ENCODE measurements at places on chromosomes 12 and 14.

GRCh38 chr12:112029301-112029700, 16.1 kb downstream of the ERP29 start:
- no peak for DNase-seq

- no peak for DNase-seq
Observed at GRCh38 chr12:27513155-27513824, 10.7 kb upstream of the PPFIBP1 start.

DNA sequence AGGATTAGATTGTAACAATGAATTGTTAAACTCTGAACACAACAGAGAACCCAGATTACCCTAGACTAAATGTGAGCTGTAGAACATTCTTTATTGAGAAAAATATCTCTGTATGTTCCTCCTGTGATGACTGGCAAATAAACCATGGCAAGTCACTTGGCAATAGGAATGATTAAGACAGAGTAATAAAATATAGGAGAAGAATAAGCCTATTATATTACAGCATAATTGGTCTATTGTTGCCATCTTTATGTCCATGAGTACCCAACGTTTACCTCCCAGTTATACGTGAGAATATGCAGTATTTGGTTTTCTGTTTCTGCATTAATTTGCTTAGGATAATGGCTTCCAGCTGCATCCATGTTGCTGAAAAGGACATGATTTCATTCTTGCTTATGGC, 211.2 kb upstream of the AVPR1A start:
- no peak for DNase-seq

DNA sequence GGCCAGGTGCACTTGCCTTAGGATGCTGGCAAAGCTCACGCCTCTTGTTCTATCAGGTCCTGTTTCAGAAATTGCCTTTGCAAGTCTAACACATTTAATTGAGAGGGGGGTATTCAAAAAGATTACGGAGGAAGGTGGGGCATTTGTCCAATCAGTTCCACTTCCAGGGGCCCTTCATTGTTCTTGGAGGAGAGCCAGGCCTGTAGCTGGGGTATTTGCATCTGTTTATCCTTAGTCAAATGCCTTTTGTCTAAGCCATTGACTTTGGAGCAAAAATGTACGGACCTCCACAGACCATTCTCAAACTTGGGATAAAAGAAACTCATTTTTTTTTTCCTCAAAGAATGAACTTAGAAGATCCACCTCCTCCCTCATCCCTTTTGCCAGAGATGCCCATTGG, 582.0 kb downstream of the BCL11B start:
- no peak for DNase-seq

DNA sequence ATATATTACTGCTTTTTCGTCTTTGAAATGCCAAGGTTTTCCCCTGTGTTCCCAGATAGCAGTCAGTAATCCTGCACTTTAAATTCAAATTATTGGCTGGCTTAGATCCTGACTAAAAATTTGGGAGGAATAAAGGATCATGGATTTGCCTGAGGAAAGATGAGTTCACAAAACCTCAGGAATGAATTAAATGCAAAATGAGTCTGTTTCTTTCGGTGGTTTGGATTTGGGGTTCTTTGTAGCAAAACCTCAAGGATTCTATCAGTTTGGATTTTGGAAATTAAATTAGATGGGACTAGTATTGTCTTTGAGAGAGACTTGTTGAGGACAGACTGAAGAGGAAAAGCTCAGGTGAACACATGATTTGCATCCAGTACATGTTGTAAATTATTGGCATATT, 36.1 kb downstream of the PPFIBP1 start:
- DNase-seq: no peak

GRCh38 chr12:57611108-57611826, at the start of gene ARHGEF25:
Gene ARHGEF25 (plus strand): TSS chr12:57611435. CDS start chr12:57611895, 460 bp downstream.
- DNase-seq: no peak

DNA sequence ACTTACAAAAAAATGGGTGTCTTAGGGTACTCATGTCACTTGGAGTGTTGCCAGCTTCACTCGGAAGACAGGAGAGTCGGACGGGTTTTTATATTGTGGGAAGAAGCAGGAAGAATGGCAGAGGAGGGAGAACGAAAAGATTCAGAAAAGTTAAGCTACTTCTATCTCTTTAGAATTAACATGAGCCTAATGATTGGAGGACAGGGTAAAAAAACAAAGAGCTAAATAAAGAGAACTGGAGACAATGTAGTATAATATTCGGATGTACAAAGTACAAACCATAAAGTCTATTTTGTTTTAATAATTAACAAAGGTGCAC, 43.9 kb downstream of the EFCAB11 start:
- no peak for DNase-seq

DNA sequence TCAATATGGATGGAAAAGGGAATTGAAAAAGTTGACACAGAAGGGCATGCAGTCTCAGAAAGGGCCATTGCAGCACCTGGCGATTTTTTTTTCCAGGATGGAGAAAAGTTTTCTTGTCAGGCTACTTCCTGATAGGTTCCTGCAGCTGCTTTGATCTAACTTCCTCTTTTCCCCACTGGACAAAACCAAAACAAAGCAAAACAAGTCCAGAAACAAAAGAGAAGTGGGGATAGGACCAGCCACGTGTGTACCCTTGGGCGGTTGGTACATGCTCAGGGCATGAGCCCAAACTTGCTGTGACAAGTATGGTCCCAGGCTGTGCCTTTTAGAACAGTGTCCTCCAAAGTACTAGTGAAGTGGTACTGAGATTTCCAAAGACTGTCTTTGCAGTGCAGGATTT, 89.8 kb downstream of the CHST11 start:
- DNase-seq: no peak

DNA sequence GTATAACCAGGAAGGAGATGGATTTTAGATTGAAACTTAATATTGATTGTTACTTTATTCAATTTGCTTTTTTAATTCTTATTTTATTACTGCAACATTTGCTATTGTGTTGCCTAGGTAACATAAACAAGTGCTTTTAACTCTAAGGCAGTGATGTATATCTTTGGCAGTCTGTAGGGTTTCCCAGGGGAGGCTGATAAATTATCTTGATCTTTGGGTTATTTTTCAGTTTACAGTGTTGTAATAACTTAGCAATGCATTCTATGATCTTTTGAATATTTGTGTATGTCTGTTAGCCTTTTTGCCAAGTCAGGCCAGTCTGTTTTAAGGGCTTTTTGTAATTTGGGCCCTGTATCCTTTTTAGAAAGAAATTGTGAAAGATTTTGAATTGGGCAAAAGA, 7.8 kb upstream of the DTD2 start:
- DNase-seq: no peak

DNA sequence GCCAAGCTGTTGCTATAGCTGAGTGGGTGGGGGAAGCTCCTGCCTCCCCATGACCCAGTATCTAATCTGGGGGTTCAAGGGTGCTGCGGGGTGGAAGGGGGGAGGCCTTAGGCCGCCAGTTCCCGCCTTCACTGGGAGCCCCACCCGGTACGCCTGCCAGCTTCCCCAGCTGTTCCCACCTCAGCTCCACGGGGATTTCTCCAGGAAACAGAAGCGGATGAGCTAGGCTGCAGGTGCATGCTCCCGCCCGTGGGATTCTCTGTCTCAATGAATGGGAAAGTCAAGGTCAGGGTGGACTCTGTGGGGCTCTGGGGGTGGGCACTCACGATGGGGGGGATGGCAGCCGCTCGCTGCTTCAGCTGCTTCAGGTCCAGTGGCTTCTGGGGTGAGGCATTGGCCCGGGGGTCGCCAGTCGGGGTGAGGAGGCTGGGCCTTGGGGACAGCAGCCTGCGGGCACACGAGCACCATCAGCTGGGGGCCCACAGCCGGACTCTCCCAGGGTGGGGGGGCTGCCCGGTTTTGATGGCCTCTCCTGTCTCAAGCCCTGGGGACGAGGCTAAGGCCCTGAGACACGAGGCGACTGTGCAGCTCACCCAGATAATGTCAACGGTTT, 68.6 kb downstream of the RFLNA start:
- no peak for DNase-seq

DNA sequence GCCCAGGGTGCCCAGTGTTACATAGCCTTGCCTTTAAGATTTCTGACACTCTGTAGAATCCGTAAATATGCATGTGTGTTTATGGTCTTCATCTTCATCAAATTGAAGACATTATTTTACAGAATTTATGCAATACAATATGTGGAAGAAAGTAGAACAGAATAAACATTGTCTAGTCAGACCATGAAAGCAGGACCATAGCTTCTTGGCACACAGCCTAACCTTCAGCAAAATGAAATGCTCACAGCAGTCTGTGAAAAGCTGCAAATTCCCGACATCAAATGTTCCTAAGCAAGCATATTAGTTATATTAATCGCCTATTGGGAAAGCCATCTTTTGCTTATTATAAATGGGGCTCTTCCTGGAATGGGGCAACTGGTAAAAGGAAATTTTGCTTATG, 111.3 kb upstream of the GARIN2 start:
- no peak for DNase-seq

- DNase-seq: no peak
Observed at GRCh38 chr12:67621112-67621511, 27.4 kb upstream of the DYRK2 start.

DNA sequence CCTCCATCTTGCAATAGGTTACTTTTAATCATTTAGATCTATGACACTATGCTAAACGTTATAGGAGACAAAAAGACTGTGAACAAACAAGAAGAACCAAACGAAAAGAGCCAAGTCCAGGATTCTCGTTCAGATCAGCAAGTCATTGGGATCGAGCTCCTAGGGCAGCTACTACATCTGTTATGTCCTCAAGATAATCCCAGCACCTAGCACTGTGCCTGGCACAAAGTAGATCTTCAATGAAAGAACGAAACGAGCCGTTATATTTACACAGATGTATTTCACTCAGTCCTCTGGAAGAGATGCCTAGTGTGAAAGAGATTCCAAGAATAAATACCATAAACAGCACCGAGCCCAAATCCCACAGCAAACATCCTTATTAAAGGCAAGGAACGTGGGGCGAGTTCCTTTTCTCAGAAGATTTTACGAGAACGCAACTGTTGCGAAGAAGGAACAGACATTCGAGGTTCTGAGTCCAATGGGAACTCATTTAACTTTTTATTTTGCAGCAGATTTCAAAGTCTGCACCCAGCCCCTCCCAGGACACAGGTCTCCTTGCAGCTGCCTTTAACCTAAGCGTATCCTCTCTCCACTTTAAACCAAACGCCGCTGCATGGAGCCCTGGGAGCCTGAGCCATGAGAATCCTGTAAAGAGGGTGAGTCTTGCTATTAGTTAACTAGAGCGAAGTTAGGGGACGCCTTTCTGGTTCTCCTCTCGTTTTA, 544 bp upstream of the TDP1 start:
- no peak for DNase-seq

GRCh38 chr14:65658202-65658601, 245.7 kb downstream of the FUT8 start:
- DNase-seq: no peak

DNA sequence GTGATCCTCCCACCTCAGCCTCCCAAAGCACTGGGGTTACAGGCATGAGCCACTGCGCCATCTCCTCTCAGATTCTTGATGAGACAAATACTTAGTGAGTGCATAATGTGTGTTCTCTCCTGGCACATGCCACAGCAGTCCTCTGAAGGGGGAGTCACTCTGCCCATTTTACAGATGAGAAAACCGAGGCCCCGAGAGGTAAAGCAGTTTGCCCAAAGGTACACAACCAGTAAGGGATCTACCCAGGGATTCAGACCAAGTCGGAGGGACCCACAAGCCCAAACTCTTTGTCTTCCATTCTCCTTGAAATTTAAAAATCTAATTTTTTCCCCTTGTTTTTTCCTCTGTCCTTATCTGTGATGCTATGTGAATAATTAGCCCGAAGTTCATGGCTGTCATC, 6.3 kb downstream of the PLBD2 start:
- DNase-seq: no peak

DNA sequence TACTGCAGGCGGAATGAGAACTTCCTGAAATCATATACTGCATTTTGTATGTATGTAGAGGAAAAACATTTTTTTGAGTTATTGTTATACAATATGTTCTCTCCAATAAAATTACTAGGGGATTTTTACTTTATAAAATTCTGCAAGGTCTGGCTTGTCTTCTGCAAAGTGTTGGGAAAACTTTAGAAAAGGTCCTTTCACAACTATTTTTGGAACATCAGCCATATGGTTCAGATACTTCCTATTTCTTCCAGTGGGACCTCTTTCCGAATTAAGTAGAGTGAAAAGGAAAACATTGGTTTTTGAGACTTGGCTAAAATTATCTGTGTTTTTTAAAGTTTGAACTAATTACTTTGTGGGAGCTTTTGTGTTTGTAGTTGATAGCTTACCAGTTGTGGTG, 52.7 kb downstream of the DAAM1 start:
- DNase-seq: no peak

DNA sequence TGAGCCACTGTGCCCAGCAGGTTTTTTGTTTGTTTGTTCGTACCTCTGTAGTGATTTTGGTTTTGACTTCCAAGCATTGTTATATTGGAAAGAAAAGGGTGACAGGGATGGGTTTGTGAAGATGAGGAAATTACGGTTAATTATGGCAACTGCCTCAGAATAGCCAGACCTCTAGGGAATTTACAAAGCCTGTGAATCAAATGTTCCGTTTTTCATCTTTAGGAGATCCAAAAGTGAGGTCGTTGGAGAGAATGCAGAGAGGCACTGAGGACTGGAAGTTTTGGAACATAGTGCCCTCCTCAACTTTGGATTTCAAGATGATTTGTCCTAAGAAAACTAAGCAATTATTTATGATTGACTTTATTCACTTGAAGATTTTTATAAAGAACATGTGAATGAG, 54.5 kb upstream of the EVL start:
- DNase-seq: no peak

GRCh38 chr14:101469382-101470247, 91.7 kb upstream of the DIO3 start:
- DNase-seq: no peak

GRCh38 chr14:88599326-88599725, 36.5 kb downstream of the ZC3H14 start:
- no peak for DNase-seq

DNA sequence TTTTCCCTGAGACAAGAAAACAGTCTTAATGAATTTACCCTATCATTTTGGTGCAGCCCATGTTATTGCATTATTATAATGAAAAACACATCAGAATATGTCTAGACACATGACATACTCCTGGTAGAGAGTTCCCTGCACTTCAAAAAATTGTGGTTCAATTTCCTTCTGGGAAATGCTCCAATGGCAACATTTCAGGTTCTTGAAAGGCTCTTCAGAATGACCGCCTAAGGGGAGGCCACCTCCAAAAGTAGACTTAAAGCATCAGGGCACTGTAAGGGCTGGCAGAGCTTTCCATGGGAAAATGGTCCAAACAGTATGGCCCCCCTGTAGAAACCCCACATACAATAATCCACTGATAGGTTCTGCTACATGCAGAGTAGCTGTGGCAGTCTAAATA, 110.7 kb downstream of the SLC25A21 start:
- no peak for DNase-seq

- no peak for DNase-seq
Observed at GRCh38 chr14:89740241-89740640, 214.3 kb downstream of the EFCAB11 start.
